ENCODE measurements at places on chromosomes 13 and 19.

GRCh38 chr19:50779504-50780457 lies 9.5 kb downstream of the GPR32 start:
- DNase-seq: no peak

DNA sequence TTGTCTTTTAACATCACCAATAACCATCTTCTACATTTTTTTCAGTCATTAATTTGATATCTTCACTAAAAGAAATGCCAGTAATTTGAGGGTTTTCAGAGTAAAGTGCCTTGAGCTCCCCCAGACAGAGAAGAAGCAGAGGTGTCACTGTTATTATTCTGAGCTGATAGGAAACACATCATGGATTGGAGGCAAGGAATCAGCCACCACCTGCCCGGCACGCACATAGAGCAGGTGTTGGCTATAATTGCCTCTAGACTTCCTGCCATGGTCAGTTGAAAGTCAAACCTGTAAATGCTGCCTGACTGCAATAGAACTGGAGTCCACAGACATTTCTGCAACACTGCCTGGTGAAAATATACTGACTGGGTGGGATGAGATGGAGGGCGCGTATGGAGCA lies 776.6 kb downstream of the UQCRFS1 start:
- no peak for DNase-seq

DNA sequence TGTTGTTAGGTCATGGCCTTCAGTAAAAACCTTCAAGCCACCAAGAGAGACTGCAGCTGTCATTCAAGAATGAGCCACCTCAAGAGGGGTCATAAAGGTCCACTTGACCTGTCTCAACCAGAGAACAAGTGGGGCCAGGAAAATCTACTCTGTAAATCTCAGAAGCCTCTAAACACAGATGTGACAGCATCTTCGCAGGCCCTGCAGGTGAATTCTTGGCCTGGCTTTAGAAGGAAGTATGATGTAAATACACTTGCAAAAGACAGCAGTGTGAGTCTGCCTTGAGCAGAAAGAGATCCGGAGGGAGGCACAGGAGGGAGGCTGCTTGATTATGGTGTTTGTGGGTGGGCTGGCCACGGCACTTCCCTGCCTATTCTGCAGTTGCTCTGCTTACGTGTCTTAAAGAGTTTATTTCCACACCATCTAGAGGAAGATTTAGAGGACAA lies 1082.9 kb downstream of the UQCRFS1 start:
- DNase-seq: no peak

DNA sequence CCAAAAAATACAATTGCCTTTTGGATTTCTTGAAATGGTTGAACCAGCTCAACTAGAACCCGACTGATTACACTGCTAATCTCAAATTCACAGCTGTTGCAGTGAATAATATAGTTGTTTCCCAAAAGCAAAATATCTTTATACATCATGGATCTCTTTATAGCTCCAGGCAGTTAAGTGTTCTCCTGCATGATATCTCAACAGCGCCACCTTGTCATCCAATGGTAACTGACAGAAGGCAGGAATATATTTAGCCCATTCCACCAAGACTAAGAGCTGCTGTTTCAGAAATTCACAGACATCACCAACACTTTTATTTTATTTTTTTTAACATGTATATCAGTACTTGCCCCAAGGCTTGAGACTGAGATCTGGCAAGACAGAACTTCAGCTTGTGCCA lies 1141.0 kb upstream of the PRR20A start:
- DNase-seq: no peak

DNA sequence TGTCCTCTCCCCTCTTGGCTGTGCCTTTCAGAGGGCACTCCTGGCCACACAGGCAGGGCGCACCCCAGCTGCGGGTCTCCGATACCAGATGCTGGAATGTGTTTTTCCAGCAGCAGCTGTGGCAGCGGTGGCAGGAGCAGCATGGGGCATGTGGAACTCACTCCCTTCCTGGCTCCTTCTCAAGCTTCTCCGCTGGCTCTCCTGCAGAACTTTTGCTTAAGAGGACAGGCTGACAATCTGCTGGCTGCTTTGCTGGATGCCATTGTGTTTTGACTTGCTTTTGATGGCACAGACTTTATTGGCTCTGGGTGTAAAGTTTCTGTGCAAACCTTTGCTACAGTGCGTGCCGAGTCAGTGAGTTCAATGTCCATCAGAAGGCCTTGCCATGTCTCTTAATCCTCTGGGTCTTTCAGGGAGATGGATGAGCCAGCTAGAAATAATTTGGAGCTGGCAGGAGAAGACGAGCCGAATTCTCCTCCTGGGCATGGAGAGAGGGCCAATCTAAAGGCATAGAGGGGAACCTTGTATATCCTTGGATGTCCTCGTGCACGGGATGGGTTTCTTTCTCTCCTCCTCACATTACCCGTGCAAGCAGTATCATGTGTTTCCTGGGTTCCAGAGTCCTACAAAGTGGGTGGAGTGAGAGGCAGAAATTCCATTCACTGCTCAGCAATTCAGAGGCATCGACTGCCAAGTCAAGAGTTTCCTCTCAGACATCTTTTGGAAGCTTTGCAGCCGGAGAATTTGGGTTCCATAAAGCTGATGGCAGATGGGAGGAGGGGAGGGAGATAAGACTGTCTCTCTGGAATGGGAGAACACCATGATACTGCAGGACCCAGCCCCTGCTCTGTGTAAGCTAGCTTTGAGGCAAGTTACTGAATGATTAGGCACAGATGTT lies 231.2 kb downstream of the FGF9 start:
- no peak for DNase-seq

- no peak for DNase-seq
These were observed 699 bp downstream of the MEGF8 start for GRCh38 chr19:42325896-42326771.

- DNase-seq: no peak
These were observed 930.3 kb upstream of the PCDH9 start for GRCh38 chr13:68160466-68160865.

Measured in activated CD8-positive, alpha-beta memory T cell treated with anti-CD3 and anti-CD28 coated beads for 1 hour (primary cell).